ENCODE measurements at places on chromosomes 13 and 19.

GRCh38 chr13:114008964-114009589 lies 35.2 kb upstream of the C13orf46 start:
- no peak for DNase-seq

- DNase-seq: no peak
Measured at GRCh38 chr13:59280297-59280696, 883.4 kb downstream of the DIAPH3 start.

DNA sequence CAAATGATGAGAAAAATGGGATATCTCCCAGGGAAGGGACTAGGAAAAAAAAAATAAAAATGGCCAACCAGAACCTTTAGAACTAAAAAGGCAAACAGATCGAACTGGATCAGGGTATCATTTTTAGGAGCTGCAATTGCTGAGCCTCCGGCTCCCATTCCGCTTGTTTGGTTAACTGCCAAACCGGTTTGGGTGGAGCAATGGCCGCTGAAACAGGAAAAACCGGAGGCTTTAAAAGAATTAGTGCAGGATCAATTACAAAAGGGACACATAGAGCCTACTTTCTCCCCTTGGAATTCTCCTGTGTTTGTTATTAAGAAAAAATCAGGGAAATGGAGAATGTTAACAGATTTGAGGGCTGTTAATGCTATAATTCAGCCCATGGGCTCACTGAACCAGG lies 12.7 kb upstream of the ZNF443 start:
- no peak for DNase-seq

DNA sequence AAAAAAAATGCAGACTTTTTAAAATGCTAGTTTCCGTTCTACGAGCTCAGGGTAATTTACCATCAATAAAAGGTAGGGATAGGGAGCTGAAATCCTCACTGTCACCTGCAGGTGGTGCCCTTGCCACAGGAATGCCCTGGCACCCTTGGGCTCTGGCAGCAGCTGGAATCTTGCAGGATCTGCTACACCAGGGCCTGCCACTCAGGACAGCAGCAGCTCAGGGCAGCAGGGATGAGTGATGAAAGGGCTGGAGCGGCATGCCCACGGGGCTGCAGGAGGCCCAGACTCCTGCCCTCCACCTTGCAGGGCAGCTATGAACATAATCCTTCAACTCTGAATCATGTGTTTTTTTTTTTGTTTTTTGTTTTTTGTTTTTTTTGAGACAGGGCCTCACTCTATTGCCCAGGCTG lies 54.0 kb downstream of the GNG7 start:
- peak; percentile 42 for DNase-seq

All from NCI-H446 treated with DMSO at 0.1 percent for 48 hours (cell line).